ENCODE measurements at places on chromosomes 16 and 17.
A peak's percentile ranks its signal among the peaks of the same experiment; 100 is the strongest.

DNA sequence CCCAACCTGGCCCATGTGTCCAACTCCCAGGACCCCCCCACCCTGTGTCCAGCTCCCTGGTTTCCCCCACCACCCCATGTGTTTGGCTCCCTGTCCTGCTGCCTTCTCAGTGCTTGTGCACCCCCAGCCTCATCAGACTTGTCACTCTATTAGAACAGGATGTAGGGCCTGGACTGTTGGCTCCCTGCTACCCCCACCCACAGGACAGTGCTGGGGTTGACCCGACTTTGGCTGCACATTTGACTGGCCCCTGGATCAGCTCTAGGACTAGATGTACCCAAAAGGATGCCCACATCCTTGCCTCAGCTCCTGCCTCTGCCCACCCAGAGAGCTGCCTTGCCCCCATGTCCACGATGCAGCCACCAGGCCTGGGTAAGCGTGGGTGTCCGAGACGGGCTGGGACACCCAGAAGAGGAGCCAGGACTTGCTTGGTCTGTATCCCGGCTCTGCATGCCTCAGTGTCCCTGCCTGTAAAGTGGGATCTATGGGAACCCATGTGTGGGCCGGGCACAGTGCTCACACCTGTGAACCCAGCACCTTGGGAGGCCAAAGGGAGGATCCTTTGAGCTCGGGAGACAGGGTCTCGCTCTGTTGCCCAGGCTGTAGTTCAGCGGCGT, 1.5 kb upstream of the CCDC57 start:
- DNase-seq, result no peak

- no peak for DNase-seq
Observed at GRCh38 chr16:78718141-78718540, 618.7 kb downstream of the WWOX start.

- no peak for DNase-seq
Observed at GRCh38 chr17:35616536-35616935, 29.4 kb downstream of the AP2B1 start.

DNA sequence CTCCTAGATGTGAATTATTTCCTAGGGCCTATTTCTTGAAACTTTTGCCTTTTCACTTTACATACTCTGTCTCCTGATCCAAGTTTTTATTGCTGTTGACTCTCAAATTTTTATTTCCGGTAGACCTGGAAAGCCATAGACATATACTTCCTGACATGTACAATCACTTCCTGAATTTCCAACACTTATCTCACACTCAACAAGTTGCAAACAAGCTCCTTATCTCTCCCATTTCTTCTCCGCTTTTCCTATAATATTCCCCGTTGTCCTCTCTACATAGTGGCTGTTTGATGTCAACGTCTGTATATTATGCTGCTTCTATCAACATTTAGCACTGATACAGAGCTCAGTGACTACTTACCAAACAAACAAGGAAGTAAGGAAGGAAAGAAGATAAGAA, 59.3 kb downstream of the IKZF3 start:
- no peak for DNase-seq

GRCh38 chr16:30535777-30536190, 1.1 kb upstream of the ZNF747 start:
- peak; percentile 72 for DNase-seq

DNA sequence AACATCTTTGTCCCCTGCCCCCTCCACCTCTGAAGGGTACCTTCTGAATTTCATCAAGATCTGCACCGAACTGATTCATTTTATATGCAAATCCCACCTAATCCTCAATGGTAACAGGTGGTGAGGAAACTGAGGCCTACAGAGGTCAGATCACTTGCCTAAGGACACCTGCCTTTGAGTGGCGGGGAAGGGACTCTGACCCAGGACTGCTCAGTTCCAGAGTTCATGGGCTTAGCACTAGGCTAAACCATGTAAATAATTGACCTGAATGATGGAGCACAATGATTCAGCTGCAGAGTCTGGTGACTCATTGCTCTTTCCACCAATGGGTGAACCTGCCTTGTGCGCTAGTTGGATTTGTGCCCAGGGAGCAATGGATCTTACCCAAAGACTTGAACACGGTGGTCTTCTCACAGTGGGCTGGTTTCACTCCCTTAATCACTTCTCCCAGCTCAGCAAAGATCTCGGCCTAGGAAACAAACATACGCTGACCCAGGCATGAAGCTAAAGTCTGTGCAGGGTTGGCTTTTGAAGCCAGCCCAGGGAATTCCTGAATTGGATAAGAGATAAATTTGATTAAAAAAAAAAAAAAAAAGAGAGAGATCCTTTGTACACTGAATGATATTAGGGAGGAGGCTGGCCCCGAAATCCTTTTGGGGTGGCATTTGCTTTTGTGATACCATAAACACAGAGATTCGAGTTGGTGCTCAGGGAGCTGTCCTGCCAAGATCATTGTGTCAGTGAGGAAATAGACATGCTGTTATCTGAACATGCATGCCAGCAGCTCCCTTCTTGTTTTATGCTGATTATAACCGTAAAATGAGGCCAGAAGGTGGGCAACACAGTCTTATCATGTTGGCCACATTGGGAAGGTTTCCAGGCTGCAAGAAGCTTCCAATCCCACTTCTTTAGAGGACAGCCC, 17.0 kb downstream of the CRYM start:
- DNase-seq, result peak; percentile 78

- DNase-seq, result no peak
Observed at GRCh38 chr17:81207610-81208581, 14.9 kb downstream of the CEP131 start.

GRCh38 chr17:66779237-66779606, 55.7 kb upstream of the CACNG5 start:
- DNase-seq, result no peak

- no peak for DNase-seq
Observed at GRCh38 chr17:59296190-59296589, 35.3 kb upstream of the YPEL2 start.

- peak; percentile 7 for DNase-seq
Observed at GRCh38 chr16:27972500-27972899, 91.0 kb downstream of the GSG1L start.

DNA sequence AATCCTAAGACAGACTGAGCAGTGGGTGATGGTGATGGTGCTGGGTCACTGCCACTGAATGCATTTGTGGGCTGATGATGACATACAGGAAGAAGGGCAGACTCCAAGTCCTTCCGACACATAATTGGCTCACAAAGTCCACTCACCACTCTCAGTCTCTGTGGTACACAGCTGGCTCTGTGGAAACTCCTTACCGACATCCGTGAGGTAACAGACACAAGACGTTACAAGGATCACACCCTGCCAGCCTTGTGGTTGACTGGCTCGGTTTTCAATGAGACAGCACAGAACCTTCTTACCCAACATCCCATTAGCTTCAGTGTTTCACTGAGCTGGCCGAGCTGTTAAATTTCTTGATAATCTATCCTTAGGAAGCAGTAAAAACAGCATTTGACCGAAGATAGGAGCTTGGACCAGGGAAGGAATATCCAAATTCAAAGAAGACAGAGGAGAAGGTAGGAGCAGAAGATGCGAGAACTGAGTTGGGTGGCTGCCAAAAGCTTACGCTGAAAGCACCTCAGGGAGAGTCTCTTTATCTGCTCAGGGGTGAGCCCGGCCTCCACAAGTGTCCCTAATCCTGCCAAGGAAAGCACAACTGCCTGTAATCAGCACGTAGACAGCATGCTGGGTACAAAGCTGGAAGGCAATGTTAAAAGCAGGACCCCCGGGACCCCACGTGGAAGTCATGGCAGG, 5.5 kb upstream of the MXRA7 start:
- peak; percentile 91 for DNase-seq

GRCh38 chr16:16004314-16004749, 54.9 kb downstream of the ABCC1 start:
- peak; percentile 91 for DNase-seq

- DNase-seq, result peak; percentile 74
Observed at GRCh38 chr16:70162041-70162451, 11.5 kb upstream of the CLEC18C start.

GRCh38 chr17:38861399-38861843, 7.9 kb upstream of the RPL23 start:
- DNase-seq, result no peak

GRCh38 chr16:14223632-14224031, 152.5 kb downstream of the MRTFB start:
- no peak for DNase-seq

DNA sequence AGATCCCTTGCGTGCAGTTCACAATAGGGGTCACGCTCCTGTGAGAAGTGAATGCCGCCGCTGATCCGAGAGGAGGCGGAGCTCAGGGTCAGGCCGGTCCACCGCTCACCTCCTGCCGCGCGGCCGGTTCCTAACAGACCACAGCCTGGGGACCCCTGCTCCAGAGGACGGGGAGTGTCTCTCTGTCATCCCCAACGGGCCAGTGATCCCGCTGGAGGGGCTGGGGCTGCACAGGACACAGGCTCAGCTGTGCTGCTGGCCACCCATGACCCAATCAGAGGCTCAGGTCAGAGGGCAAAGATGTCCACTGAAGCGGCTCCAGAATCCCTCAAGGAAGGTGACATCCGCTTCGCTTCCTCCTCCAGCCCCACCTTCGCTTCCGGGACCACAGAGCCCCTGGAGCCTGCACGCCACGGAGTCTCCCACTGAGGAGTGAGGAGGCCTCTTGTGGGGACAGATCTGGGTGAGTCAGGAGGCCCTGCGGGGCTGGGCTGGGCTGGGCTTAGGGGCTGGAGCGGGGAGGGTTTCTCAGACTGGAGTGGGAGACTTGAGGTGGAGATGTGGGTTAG, 115.4 kb downstream of the METRNL start:
- DNase-seq, result peak; percentile 71

- DNase-seq, result no peak
Observed at GRCh38 chr17:42313389-42313772, 25.1 kb downstream of the STAT5A start.

- DNase-seq, result no peak
Observed at GRCh38 chr17:57899391-57899790, 49.5 kb upstream of the MRPS23 start.

- DNase-seq, result no peak
Observed at GRCh38 chr16:68235108-68235886, 630 bp downstream of the ESRP2 start.

GRCh38 chr17:31131299-31131698, 36.5 kb downstream of the NF1 start:
- no peak for DNase-seq

- peak; percentile 28 for DNase-seq
Observed at GRCh38 chr17:41428591-41429291, 4.4 kb upstream of the KRT37 start.

DNA sequence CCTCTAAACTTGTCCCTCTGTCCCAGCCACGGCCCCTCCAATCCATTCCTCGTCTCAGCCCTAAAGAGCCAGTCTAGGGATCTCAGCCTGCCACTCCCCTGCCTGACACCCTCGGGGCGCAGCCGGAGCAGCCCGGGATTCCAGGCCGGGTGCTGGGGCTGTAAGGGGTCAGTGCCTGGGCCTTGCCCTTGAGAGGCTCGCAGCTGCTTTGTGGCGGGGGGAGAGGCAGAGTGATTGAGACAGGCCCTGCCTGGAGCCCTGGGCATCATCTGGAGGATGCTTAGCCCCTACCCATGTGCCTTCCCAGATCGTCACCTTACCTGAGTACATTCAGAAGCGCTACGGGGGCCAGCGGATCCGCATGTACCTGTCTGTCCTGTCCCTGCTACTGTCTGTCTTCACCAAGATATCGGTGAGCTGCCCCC, 8.3 kb downstream of the SLC5A10 start:
- DNase-seq, result no peak

DNA sequence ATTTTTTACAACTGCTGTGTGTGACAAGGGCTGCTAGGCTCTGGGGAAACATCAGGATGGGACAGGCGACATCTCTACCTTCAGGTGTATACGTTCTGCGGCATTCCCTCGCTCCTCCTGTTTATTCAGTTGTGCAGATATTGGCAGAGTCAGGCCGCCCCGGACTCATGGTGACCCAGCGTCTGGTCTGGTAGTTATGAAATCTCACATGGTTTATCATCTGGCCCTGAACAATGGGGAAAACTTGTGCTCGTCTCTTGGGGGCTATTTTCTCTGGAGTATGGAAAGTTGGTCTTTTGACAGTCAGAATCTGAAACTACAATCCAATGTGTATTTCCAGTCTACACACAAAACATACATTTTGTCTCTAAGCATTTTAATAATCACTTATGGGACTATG, 3.3 kb downstream of the MARCHF10 start:
- DNase-seq, result no peak

DNA sequence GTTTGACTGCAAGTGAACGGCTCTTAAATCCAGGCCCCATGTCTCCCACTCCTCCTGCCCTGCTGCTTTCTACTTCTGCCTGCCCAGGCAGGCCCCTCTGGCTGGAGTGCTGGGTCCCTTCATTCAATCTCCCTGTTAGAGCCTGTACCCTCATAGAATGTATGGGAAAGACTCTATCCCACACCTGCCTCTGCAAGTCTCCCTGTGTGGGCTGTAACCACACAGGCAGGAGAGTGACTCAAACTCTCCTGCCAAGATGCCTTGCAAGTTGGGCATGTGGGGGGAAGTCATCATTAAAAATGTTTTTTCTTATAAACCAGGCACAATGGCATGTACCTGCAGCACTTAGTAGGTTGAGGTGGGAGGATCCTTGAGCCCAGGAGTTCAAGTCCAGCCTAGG, 77.5 kb downstream of the PLXDC1 start:
- DNase-seq, result no peak

- peak; percentile 68 for DNase-seq
Observed at GRCh38 chr17:81101614-81102306, 63.5 kb upstream of the PVALEF start.

DNA sequence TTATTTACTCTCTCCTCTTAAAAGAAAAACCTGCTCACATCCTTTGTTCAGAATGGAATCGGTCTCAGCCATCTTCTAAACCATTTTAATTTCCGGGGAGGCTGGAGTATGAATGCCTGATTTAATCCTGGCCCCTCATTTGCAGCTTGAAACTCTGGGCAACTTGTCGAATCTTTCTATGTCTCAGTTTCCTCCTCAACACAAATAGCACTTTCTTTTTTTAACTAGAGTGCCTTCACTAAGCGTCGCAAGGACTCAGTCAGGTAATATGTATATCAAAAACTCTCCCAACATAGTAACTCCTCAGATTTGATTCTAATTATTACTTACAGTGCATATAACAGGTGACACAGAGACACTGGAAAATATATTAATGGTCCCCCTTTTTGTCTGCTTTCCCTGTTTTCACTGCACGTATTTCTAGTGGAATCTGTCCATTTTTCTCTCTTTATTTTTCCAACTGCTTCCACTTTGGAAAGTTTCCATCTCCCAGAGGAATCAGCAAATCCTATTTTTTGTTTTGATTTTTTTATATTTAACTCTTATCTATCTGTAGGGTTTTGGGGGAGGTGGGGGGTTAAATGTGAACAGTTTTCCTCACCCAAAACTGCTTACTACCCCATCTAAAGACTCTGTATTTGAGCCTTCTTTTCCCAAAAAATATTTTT, 18.6 kb downstream of the SNN start:
- no peak for DNase-seq

GRCh38 chr16:48949636-48950035, 332.0 kb downstream of the CBLN1 start:
- DNase-seq, result peak; percentile 88

- DNase-seq, result peak; percentile 79
Observed at GRCh38 chr17:40810494-40810893, 10.7 kb upstream of the KRT28 start.

GRCh38 chr17:17887752-17888304, 51.0 kb upstream of the SREBF1 start:
- DNase-seq, result no peak

- DNase-seq, result peak; percentile 92
Observed at GRCh38 chr17:44968225-44969143, at the start of gene C1QL1. C1QL1 (minus strand) TSS chr17:44968303; CDS start chr17:44968048, 255 bp downstream.

GRCh38 chr17:2549392-2550211, 37.9 kb upstream of the METTL16 start:
- DNase-seq, result peak; percentile 43

- DNase-seq, result no peak
Observed at GRCh38 chr17:74491626-74492025, 25.2 kb downstream of the CD300A start.
